Islet precursor cell (in vitro differentiated cells): ENCODE measurements at places on chromosomes 4 and X.

DNA sequence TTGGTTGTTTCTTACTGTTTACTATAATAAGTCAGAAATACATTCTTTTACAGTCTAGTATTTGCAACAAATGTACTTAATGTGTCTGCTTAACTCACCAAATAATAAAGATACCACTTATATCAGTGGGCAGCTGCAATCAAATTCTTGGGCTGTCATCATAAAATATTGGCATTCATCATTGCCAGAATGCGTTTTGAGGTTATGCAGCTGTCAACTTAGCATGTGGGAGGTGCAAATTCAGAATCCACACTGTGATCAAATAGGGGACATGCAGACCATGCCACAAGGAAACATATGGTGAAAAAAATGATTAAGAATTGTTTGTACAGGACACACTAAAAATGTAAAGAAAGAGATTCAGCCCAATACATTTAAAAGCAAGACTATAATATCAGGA, 86.5 kb downstream of the HCCS start:
- no peak for DNase-seq

DNA sequence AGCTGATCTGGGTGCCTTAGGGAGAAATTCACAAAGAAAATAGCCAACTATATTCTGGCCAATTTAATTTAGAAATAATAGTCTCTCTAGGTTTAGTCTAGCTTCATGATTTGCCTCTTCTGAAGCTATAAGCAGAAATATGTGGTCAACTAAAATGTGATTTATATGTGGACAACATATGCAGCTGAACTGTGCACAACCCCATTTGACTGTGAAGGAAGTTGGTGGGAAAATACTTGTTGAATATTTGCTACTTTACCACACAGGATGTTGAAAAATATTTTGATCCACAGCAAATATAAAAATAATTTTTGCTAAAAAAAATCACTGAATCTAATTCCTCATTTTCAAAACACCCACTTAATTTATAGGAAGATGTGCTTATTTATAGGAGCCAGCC, 15.7 kb upstream of the RNF128 start:
- DNase-seq: no peak

GRCh38 chr4:55866290-55866907, 13.0 kb downstream of the EXOC1 start:
- no peak for DNase-seq

GRCh38 chr4:139696491-139696890, 30.9 kb downstream of the MGST2 start:
- DNase-seq: no peak

- no peak for DNase-seq
Observed at GRCh38 chrX:30307466-30307865, 1.7 kb downstream of the NR0B1 start.

DNA sequence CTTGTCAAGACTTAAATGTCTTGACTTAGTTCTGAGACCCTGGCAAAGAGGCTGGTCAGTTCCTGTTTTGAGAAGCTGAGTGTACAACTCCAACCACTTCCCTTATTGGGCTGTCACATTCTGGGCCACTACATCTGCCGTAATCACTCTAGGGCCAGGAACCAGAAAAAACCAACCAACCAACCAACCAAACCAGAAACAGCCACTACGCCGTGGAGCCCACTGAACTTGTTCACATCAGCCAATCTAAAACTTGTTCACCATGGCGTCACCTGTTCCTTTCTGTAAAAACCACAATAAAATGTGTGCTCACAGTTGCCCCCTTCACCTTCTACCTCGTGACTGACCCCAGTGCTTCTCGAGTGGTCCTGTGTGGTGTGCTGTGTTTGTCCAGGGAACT, 107.3 kb downstream of the JADE1 start:
- no peak for DNase-seq

- DNase-seq: no peak
Observed at GRCh38 chr4:168021666-168022065, 70.7 kb upstream of the ANXA10 start.

GRCh38 chr4:182240161-182241130, 2.8 kb upstream of the TENM3 start:
- DNase-seq: peak; percentile 97
